ENCODE measurements at places on chromosomes 16 and 17.

GRCh38 chr17:2230877-2231276, 72.7 kb downstream of the SMG6 start:
- no peak for DNase-seq

- DNase-seq: no peak
These were observed 9.9 kb downstream of the KRTAP9-1 start for GRCh38 chr17:41199421-41200078.

DNA sequence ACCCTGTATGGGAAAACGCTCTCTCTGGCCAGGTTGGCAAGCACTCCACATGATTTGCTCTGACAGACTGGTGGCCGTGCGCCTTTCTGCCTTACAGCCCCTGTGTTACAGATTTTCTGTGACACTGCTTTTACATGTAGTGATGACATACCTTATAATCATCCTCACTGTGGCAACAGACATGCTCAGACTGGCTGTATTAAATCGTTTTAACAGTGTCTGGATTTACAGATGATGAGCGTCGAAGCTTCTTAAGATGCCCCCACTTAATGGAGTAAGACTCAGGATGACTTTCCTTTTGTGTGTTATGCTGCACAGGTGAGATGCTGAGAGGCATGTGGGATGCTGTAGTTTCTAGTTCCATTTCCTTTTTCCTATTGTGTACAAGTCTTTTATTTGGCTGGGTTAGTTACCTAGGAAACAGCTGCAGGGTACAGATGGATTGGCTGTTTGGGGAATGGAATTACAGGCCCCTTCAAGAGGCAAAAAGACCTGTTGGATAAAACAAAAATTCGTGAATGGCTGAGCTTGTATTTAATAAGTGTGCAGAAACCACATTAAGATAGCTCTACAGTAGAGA, 20.9 kb upstream of the VWA3A start:
- no peak for DNase-seq

GRCh38 chr16:88558457-88559442, 11.5 kb upstream of the ZC3H18 start:
- DNase-seq: no peak

GRCh38 chr16:3009568-3010390, 2.9 kb upstream of the CLDN9 start:
- no peak for DNase-seq
